ENCODE measurements at places on chromosomes 4 and X.

DNA sequence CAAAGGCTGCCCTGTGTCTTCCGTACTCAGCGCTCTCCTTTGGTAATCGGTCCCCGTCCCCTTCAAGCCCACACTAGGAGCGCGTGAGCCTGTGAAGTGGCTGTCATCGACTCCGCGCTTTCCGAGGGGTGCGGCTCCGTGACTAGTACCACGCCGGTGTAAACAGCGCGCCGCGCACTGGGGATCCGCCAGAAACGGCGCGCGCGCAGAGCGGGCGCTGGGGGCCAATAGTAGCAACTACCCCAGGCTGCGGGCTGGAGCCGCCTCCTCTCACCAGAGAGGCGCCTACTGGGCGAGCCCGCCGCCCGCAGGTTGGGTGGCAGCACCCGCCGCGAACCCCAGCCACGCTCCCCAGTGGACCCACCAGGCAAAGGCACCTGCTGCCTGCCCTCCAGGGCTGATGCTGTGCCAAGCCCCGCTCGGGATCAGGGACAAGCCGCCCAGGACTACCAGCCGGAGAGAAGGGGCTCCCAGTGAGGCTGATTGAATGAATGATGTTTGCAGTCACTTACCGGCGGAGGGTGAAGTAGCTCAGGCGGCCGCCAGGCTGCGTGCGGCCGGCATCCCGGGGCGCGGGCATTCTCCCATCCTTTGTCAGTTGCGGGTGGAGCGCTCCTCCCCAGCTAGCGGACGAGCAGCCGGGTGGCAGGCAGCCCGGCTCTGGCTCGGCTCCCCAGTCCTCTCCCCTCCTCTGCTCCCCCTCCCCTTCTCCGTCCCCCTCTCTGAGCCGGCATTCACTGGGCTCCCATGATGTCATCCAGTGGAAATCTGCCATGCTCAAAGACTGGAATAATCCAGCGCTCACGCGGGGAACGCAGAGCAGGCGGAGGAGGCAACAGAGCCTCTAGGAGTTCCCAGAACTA, 370.3 kb upstream of the SMIM31 start:
- DNase-seq = no peak

DNA sequence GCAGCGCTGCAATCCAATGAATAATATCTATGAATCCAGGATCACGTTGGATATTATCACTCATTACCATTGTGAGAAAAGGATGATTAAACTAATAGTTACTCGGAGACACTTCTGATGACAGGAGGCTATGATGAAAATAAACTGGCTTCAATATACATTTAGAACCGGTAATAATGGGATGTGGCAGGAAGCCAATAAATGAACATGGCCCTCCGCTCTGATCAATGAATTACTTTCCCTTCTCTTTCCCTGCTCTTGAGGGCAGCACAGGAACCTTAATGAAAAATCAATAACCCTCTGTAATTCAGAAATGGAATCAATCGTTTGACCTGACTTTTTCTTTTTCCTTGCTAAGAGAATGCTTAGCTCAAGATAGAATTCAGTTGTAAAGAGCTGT, 103.9 kb upstream of the PAQR3 start:
- no peak for DNase-seq

DNA sequence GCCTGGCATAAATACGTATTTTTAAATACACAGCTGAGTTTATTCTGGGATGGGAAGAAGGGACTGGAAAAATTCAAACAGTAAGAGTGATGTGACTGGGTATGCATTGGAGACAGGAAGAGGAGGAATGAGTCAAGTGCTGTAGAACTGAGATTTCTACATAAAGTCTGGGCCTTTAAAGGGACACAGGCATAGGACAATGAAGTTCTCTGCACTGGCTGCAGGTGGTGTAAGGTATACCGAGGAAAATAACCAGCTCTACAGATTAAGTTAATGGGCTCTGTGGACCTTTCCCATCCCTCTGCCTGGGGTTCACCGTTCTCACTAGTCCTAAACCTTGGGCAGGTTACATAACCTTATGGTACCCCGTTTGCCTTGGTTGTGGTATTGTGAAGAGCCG, 68.7 kb downstream of the DHX15 start:
- no peak for DNase-seq

- no peak for DNase-seq
Observed at GRCh38 chr4:153486281-153487151, 20.4 kb downstream of the TMEM131L start.

DNA sequence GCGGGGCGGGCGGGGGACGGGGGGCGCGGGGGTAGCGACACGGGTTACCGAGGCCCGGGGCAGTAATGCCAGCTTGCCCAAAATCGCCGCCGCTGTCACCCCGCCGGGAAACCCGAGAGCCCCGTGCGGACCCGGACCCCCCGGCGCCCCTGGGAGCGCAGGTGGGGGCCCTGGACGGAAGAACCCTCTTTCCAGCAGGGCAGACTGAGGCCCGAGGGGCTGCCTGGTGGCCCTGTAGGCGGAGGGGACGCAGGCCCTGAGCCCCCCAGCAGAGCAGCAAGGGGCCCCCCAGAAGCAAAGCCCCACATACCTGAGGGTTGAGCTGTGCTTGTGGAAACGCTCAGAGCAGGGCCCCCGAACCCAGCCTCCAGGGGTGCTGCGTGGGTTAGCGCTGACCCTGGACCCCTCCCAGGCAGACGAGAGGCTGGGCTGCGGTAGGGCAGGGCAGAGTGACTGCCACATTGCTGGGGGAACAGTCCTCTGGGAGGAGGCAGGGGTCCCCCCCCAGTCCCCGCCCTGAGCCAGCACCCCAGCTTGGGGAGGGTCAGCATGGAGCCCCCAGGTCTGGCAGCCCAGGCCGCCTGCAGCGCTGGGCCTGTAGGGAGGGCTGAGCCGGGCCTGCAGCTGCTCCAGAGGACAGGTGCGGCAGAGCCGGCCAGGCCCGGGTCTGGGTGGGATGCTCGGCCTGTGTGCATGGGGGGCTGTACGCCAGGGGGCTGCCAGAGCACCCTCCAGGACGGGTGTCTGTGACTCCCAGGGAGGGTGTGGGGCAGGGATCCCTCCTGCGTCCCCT, 646 bp downstream of the DOK7 start:
- DNase-seq = no peak

DNA sequence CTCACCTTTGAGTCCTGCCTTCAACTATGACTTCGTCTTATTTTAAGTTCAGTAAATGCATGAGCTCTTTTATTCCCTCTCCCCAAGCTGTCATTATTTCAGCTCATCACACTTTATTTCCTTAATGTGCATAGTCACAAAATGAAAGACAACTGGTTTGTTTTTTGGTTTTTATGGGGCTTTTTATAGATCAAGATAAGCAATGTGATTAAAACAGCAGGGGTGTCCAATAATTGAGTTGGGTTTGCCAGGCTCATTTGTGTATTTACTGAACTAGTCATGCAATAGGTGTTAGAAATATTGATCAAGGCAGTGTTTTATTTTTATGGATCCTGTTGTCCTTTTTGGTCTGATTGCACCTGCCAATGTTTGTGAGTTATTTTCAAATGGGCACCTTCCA, 102.2 kb downstream of the FRMPD4 start:
- no peak for DNase-seq

DNA sequence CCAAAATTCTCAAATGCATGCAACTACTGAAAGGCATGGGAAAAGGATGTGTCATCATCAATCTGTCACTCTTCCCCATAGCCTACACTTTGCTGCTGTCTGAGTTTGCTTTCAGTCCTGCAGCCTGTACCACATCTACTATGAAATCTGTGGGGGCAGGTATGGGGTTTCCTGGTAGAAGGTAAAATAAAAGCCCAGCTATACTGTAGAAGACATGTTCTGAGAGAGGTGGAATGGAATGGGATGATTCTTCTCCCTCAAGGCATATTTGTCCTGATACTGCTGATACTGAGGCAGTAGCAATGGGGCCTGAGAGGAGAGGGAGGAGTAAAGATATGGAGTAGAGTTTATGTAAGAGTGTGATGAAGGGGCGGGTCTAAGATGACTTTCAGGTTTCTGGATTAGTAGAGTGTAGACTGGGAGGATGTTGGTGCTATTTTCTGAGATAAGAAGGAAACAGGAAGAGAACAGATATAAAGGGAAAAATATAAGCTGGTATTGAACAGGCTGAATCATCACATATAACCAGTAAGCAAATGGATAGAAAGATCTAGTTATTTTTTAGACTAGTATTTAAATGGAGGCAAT, 38.7 kb upstream of the GYPA start:
- no peak for DNase-seq

GRCh38 chr4:110905367-110905766, 282.5 kb upstream of the PITX2 start:
- no peak for DNase-seq

- DNase-seq = no peak
Observed at GRCh38 chrX:126982158-126982557, 162.6 kb downstream of the PRR32 start.

DNA sequence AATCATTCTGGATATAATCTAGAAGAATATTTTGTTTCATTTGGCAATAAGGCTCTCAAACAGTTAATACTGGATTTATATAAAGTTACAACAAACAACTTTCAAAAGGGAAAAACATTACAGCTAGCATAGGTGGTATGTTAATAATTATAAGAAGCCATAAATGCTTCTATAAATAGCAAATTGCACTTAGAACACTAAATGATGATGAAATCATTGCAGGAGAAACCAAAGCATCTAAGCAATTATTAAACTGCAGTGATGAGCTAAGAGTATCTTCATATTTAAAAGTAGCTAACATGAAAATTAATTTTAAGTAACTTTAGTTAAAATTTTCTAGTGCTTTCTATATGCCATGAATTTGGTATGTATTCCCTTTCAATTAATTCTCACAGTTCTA, 189.5 kb downstream of the CENPC start:
- no peak for DNase-seq

DNA sequence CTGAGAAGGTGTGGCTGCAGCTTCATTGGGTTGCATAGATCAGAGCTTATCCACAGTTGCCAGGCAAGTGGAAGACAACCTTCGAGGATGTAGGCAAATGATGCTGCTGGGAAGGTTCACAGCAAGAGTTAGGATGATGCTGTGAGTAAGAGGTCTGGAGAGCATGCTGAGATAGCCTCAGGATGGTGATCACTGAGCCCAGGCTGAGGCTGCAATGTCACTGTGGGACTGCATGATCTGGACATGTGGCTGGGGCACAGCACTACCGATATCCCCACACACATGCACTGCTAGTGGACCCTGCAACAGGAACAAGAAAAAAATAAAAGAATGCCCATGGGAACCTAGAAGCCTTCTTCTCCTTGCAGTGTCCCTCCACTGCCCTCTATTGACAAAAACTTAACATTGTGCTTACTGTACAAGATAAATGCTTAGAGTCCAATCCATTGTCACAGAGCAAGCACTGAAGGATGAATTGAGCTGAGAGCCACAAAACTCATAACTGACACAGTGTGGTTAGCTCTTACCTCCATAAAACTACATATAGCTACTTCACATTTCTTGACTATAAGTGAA, 105.6 kb downstream of the CNKSR2 start:
- DNase-seq = peak; percentile 5

DNA sequence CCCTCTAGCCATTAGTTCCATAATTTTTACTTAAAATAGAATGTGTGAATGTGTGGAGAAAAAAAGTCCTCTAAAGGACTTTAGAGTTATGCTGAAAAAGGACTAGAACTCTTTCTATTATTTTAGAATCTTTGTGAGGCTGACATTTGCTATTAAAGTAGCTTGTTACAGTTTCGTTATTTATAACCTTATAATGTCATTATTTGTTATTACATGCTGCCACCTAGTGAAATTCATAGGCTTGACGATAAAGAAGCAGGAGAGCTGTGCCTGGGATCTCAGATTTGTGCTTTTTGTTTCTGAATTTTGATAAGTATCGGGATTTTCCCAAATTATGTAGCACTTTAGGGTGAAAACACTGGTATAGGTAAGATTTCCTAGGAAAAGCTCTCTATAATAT, 38.5 kb upstream of the TAPT1 start:
- DNase-seq = no peak

- DNase-seq = no peak
Observed at GRCh38 chr4:32145987-32146386, 1425.8 kb downstream of the PCDH7 start.

Data from DND-41 (cell line).